ENCODE measurements at places on chromosomes 16 and 17.

GRCh38 chr16:68636818-68637217 is 8.3 kb upstream of the CDH3 start:
- H3K27me3 ChIP-seq = peaks cover 12% of the 10 kb centered on the region
- no peak overlapping the region for H3K27ac ChIP-seq
- no peak overlapping the region for H3K4me3 ChIP-seq
- H3K36me3 ChIP-seq = no peaks in the 10 kb centered on the region
- no peak for DNase-seq

GRCh38 chr16:56888806-56889205 is 23.8 kb downstream of the SLC12A3 start:
- H3K36me3 ChIP-seq = no peaks in the 10 kb centered on the region
- no peaks in the 10 kb centered on the region for H3K4me1 ChIP-seq
- no peak for DNase-seq
- no peaks in the 10 kb centered on the region for H3K27me3 ChIP-seq
- no peak overlapping the region for H3K4me3 ChIP-seq

- H3K4me1 ChIP-seq = no peaks in the 10 kb centered on the region
- no peak overlapping the region for H3K4me3 ChIP-seq
- no peak for DNase-seq
- H3K27ac ChIP-seq = no peak overlapping the region
- no peaks in the 10 kb centered on the region for H3K36me3 ChIP-seq
Measured at GRCh38 chr17:2551928-2552327, 40.2 kb upstream of the METTL16 start.

DNA sequence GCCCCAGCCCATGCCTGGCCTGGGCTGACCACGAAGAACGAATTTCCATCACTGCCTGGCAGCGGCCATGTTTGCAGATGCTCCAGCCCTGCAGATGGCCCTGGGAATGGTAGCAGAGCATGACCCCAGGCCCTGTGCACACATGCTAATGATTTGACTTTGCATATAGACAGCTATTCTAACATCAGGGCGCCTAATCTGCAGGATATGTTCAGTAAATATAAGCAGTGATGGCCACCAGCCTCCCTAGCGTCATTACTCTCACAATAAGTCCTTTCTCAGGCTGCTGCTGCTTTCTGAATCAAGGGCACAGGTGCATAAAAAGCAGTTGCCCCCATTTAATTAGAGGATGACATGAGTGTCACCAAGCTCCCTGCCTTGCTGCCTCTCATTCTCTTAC is 24.2 kb downstream of the DNAH9 start:
- H3K27ac ChIP-seq = no peak overlapping the region
- H3K36me3 ChIP-seq = no peaks in the 10 kb centered on the region
- no peak overlapping the region for H3K4me3 ChIP-seq
- H3K4me1 ChIP-seq = no peaks in the 10 kb centered on the region

- H3K4me1 ChIP-seq = no peaks in the 10 kb centered on the region
- DNase-seq = no peak
- H3K36me3 ChIP-seq = no peaks in the 10 kb centered on the region
- H3K4me3 ChIP-seq = no peak overlapping the region
- H3K27ac ChIP-seq = no peak overlapping the region
Measured at GRCh38 chr17:44518032-44518431, 14.8 kb upstream of the GPATCH8 start.

DNA sequence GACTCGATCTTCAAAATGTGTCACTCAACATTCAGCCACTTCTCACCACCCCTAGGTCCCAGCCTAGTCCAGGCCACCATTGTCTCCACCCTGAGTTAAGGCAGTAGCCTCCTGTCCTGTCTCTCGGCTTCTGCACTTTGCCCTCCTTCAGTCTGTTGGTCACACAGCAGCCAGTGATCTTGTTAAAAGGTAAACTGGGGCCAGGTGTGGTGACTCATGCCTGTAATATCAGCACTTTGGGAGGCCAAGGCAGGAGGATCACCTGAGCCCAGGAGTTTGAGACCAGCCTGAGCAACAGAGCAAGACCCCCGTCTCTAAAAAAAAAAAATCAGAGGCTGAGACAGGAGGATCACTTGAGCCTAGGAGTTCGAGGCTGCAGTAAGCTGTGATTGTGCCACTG is 25.8 kb downstream of the WWP2 start:
- H3K27ac ChIP-seq = peak overlapping the region; percentile 37
- H3K4me1 ChIP-seq = no peaks in the 10 kb centered on the region
- peaks cover 22% of the 10 kb centered on the region for H3K36me3 ChIP-seq
- DNase-seq = no peak
- H3K4me3 ChIP-seq = no peak overlapping the region
- no peaks in the 10 kb centered on the region for H3K27me3 ChIP-seq

- no peaks in the 10 kb centered on the region for H3K27me3 ChIP-seq
- no peak overlapping the region for H3K4me3 ChIP-seq
- H3K4me1 ChIP-seq = no peaks in the 10 kb centered on the region
- no peaks in the 10 kb centered on the region for H3K36me3 ChIP-seq
- no peak for DNase-seq
Measured at GRCh38 chr17:57706761-57707160, 38.3 kb downstream of the CCDC182 start.

- DNase-seq = no peak
- H3K36me3 ChIP-seq = no peaks in the 10 kb centered on the region
- H3K4me1 ChIP-seq = no peaks in the 10 kb centered on the region
- no peak overlapping the region for H3K27ac ChIP-seq
- H3K27me3 ChIP-seq = no peaks in the 10 kb centered on the region
Measured at GRCh38 chr16:73231944-73232554, 184.1 kb upstream of the ZFHX3 start.

DNA sequence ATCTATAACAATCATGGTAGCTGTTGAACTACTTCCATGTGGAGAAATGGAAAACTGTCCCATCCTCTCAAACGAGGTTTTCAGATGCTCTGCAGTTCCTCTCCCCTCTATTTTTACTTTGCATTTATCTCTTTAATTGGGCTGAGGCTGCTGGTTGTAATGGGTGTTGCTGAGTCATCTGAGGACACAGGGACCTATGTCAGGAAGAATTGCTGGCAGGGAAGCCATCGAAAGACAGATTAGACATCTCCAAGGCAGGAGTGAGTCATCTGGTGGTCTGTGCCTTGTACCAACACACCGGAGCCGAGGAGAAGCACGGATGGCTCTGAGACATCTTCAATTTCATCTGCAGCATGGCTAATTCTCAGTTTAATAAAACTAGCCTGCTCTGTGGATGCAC is 394.5 kb downstream of the GRIN2A start:
- no peak for DNase-seq
- H3K27me3 ChIP-seq = no peaks in the 10 kb centered on the region
- H3K4me1 ChIP-seq = no peaks in the 10 kb centered on the region
- H3K4me3 ChIP-seq = no peak overlapping the region
- H3K36me3 ChIP-seq = no peaks in the 10 kb centered on the region

DNA sequence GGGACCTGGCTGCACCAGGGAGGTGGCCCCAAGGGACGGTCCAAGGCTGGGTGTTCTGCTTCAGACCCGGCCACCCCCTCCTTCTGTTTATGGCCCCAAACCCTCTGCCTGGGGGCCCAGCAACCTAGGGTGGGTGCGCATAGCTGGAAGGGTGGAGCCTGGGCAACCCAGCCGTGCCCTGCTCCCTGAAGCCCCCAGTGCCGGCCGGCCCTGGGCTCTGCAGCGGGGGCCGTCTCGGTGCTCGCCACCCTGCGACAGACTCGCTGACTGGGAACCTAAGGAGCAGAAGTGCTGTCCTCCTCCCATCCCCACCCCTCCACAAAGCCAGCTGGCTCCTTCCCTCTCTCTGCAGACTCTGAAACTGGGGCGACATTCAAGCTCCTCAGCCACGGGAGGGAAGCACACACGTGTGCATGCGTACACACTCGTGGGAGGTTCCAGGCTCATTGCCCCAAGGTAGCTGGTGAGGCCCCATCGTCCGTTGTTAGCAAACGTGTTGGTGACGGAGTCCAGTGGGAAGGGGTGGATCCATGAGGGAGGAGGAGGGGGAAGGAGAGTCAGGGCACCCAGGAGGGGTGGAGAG is 43.4 kb downstream of the ENGASE start:
- no peak overlapping the region for H3K27ac ChIP-seq
- no peak for DNase-seq
- no peaks in the 10 kb centered on the region for H3K4me1 ChIP-seq
- H3K4me3 ChIP-seq = no peak overlapping the region
- H3K27me3 ChIP-seq = no peaks in the 10 kb centered on the region
- no peaks in the 10 kb centered on the region for H3K36me3 ChIP-seq

Data from activated CD4-positive, alpha-beta T cell treated with anti-CD3 and anti-CD28 coated beads for 36 hours (primary cell).